ENCODE measurements at places on chromosomes 11 and 22.
A peak's percentile ranks its signal among the peaks of the same experiment; 100 is the strongest.

DNA sequence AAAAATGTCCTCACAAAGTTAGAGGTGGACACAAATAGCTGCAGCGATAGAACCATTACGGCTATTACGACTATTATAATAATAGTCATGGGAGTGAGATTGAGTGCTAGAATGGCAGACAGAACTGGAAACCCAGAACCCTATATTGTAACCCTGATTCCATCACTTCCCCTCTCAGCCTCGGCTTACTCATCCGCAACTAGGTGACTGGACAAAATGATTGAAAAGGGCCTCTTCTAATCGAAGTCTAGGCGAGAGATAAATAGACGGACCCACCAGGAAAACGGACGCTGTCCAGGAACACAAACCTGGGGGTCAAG, 629 bp downstream of the PSMA1 start:
- no peak for DNase-seq

GRCh38 chr22:31345331-31346254, 553 bp downstream of the PATZ1 start:
- DNase-seq, result peak; percentile 89

GRCh38 chr22:26669060-26669481, 11.7 kb downstream of the MIAT start:
- no peak for DNase-seq

GRCh38 chr11:111623527-111624030, 21.3 kb downstream of the SIK2 start:
- no peak for DNase-seq

- no peak for DNase-seq
These were observed 146.2 kb downstream of the TBC1D22A start for GRCh38 chr22:46908641-46909107.

- no peak for DNase-seq
These were observed 3.5 kb downstream of the KRTAP5-10 start for GRCh38 chr11:71568704-71569349.

- no peak for DNase-seq
These were observed 59.1 kb downstream of the IGLL1 start for GRCh38 chr22:23520863-23521440.

DNA sequence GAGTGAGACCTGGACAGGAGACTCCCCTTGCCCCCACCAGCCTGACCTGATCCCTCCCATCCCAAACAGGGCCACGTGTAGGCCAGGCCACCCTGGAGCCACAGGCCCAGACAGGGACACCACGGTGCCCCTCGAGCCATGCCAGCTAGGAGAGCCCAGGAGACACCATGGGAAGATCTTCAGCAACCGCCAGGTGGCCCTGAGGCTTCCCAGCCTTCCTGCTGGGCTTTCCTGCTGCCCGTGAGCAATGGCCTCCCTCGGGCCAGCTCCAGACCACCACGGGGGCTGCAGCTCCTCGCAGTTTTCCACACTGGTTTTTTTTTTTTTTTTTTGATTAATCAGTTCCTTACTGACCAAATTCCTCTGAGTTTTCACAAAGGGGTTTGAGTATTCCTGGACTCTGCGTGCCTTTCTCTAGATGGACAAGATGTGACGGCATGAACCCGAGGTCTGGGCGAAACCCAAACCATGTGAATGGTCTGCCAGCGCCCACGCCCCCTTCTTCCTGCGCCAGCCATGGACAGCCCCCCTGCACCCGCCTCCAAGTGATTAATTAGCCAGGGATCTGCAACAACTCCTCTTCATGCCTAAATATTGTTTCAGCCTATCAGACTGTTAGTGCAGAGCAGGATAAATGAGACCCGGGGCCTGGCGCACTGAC, 40.9 kb downstream of the TBX1 start:
- DNase-seq, result no peak

DNA sequence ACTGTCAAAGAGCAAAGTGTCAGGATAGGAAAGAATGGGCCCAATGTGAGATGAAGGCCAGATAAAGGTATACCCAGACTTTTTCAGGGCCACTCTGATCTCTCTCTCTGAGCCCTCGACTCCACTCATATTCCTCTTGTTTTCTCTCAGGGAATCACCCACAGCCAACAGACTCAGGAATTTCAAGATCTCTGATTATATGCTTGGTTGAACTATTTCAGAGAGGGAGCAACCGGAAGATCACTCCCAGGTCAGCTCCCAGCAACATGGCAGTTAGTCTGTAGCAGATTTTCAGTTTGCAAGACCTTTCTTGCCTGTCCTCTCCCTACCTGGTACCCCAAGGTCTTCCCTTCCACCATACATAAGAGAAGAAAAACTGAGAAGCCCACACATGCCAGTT, 102.5 kb downstream of the C11orf58 start:
- no peak for DNase-seq

- no peak for DNase-seq
These were observed 57.0 kb upstream of the RASSF10 start for GRCh38 chr11:12952094-12952493.

- no peak for DNase-seq
These were observed 31.3 kb downstream of the LRRC74B start for GRCh38 chr22:21076912-21077625.

GRCh38 chr22:42396621-42397331, 35.4 kb downstream of the NFAM1 start:
- no peak for DNase-seq

DNA sequence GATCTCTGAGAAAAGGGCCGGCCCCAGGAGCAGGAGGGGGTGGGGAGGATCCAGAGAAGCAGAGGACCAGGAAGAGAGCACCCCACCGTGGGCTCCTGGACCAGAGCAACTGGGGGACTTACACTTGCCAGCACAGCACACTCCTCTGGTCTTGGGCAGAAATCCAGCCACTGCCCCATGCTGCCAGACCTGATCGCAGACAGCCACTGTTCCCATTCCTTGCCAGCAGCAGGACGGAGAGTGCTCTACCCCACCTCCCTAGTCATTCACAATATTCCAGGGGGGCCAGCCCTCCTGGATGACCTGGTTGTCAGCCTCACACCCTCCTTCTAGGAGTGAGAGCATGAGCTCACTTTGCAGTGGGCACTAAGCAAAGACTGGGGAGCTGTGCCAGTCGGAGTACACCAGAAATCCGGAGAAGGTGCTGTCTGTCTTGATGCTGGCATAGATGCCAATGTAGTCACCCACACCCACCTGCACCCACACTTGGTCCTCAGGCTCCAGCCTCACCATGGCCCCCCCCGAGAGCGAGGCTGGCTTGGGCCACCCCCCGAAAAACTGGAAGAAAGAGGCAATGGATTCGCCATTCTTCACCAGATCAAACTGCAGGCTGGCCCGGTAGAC, 1.6 kb downstream of the C1QTNF5 start:
- no peak for DNase-seq

- no peak for DNase-seq
These were observed 432 bp upstream of the GP1BB start for GRCh38 chr22:19722982-19723231.

GRCh38 chr11:126403658-126404057, 48.2 kb downstream of the ST3GAL4 start:
- DNase-seq, result no peak

DNA sequence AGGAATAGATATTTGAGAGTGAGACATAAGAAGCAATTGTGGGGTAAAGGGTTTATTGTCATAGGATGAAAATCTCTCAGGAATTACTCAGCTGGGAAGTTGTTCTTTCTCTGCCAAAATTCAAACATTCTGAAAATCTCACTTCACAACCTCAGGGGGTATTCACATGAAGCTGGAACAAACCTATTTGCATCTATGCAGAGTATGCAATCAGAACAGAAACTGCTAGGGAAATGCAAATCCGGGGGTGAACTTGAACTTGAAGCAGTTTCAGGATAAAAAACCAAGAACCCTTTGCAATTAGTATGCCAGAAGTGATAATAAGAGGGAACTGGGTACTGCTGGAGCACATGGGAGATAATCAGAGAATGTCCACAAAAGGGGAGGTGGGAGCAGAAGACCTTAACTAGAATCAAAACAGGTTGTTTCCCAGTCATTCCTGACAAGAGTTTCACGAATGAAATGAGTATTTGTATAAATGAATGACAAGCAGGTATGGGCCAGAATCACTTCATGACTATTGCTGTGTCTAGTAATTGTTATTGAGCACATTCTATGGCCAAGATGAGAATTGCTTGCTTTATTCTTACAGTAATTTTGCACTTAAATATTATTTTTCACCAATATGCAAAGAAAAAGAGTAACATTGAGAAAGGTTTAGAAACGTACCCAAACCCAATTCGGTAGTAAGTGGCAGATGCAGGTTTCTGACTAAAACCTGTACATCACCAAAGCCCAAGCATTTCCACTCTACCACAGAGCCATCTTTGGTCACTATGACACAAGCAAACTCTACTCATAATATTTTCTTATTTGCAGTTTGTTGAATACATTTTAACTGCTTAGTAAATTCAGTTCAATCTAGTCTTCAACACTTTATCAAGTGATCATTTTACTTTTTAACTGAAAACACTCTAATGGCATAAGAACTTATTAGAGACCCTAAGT, 61.8 kb upstream of the UBASH3B start:
- DNase-seq, result no peak

- DNase-seq, result no peak
These were observed 39.7 kb upstream of the ACCSL start for GRCh38 chr11:44008088-44008501.

GRCh38 chr11:34633990-34634693, 13.2 kb downstream of the EHF start:
- no peak for DNase-seq

- DNase-seq, result no peak
These were observed 1.7 kb upstream of the RNASEH2C start for GRCh38 chr11:65722261-65722660.

- DNase-seq, result peak; percentile 88
These were observed 1.7 kb downstream of the IL17REL start for GRCh38 chr22:50010676-50011446.

- DNase-seq, result no peak
These were observed 36.4 kb downstream of the SNX19 start for GRCh38 chr11:130879836-130880235.

- no peak for DNase-seq
These were observed 27.4 kb upstream of the PANX2 start for GRCh38 chr22:50143096-50143495.

DNA sequence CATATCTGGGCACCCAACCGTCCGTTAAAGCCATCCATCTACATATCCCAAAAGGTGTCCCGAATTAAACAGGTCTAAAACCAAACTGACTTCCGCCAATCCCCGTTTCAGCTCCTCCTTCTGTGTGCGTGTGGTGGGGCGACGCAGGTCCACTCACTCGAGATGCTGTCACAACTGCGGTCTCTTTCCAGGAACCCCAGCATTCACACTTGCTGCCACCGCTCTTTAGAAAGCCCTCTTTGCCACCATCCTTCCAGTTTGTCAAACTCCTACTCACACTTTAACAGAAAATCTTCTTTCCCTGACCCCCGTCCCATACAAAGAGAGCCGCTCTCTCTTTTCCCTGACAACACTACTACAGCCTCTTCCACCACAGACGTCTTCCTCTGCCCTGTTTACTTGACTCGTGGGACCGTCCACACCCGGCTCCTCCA, 467 bp downstream of the ESS2 start:
- DNase-seq, result peak; percentile 30

- DNase-seq, result no peak
These were observed 86.7 kb downstream of the TBC1D22A start for GRCh38 chr22:46849101-46849500.

DNA sequence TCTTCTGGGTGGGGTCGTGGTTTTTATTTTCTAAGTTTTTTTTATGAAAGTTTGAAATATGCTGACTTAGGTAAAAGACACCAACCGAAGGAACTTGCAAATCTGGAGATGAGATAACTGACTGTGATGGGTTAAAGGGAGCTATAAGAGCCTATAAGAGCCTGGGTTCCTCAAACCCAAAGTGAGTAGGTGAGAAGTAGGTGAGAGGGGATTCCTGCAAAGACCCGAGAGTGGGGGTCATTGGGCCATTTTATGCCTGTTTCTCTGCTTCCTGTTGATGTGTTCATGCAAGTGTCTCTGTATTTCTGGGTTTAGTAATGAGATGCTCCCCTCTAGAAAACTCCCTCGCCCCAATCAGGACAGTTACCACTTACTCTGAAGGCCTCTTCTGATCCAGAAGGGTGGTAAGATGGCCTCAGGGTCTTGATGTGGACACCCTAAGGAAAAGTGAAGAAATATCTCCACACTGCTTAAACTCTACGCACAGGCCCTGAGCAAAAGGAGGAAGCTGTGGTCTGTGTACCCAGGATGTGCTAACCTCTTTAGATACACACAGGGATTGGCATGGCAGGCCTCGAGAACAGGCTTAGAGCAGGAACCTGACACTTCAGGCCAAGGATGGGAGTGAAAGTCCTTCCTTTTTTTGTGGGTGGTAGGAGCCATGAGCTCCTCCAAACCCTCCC, 1.8 kb downstream of the FLI1 start:
- DNase-seq, result no peak

DNA sequence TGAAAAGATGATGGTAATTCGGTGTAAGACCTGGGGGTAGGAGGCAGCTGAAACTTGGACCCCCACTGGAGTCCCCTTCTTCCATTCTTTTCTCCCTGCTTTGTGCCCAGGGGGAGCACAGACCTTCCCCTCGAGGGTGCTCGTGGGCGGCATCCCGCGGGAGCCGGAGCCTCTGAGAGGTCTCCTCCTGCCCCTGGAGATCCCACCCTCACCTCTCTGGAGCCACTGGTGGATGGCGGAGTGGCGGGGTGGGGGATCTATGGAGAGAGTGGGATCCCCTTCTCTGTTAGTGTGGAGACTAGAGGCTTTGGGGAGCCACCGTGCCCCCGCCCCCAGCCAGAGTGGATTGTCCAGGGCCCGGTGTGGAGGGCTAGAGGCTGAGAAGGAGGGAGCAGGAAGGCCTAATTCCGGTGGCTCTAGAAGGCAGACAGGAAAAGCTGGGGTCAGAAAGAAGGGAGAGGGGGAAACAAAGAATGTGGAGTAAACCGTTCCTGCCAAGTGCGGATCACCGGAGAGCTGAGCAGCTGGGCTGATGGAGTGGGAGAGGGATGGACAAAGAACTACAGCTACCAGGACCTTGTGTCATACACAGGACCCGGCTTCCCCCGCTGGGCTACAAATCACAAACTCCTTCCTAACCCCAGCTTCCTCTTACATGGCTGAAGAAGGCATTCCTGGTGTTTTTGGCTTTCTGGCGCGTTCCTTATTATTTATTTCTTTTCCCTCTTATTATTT, 41.9 kb downstream of the KCNJ1 start:
- no peak for DNase-seq

GRCh38 chr22:28835630-28836189, 35.3 kb upstream of the XBP1 start:
- DNase-seq, result no peak

DNA sequence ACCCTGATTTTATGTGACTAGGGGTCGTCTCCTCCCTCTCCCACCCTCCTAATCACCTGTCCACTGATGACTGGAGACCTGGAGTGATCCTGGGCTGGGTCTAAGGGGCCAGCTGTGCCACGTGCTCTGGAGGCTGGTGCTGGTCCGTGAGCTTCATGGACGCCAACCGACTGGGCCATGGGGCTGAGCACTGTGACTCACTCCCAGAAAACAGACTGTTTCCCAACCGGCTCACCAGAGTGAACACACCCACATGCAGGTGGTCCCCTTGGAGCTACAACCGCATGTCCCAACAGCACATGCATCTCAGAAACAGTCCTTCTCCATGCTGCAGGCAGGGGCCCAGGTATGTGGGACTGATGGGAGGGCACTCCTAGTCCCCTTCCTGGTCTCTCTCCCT, 14.0 kb upstream of the LMO1 start:
- no peak for DNase-seq

GRCh38 chr22:21920341-21921183, 32.1 kb downstream of the PPM1F start:
- no peak for DNase-seq
